ENCODE measurements at places on chromosomes 11 and 22.

GRCh38 chr11:60059521-60060240 is 3.2 kb downstream of the MS4A3 start:
- no peak for DNase-seq

- DNase-seq, result no peak
These were observed 115.9 kb upstream of the CRYBB3 start for GRCh38 chr22:25083807-25084200.

DNA sequence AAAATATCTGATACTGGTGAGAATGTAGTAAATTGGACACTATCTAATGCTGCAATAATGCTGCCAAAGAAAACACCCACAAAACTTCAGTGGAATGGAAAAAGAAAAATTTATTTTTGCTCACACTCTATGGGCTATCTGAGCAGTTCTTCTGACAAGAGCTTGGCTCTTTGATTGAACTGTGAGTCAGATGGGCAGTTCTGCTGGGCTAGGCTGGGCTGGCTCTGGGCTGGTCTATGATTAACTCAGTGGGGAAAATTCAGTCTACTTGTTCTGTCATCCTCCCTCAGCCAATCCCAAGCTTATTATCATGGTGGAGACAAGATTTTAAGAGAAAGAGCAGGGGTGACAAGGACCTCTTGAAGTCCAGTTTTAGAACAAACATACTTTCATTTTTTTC is 1404.8 kb downstream of the LRRC4C start:
- no peak for DNase-seq

GRCh38 chr11:102791271-102792036 is 6.5 kb downstream of the MMP1 start:
- no peak for DNase-seq

GRCh38 chr11:106821291-106821690 is 197.0 kb downstream of the GUCY1A2 start:
- DNase-seq, result no peak

DNA sequence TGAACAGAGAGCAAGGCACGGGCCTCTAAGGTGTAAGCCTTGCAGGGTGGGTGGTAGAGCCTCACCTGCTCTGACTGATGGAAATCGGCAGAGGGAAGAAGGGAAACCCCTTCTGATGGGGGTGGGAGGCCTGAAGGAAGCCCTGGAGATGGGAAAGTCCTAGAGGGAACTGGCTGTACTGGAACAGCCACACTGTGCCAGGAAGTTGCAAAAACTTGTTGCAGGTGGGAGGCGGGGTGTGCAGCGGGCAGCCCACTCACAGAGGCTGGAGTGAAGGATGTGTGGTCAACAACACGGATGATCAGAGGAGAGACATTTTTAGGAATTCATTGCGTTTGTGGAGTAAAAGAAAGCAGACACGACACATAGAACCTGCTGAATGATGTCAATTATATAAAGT is 91.3 kb downstream of the ZC3H12C start:
- no peak for DNase-seq

DNA sequence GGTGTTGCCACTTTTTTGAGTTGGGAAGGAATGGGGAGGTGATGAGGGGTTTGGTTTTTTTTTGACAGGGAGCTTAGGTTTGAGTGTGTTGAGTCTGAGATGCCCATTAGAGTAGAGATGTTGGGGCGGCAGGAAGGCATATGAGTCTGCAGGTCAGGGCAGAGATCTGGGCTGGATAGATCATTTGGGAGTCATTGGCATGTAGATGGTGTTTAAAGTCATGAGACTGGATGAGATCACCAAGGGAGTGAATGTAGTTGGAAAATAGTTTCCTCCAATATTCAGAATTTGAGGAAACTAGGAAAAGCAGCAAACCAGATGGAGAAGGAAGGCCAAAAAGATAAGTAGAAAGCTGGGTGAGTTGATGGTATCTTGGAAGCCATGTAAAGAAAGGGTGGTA is 2.1 kb upstream of the ANAPC15 start:
- no peak for DNase-seq

DNA sequence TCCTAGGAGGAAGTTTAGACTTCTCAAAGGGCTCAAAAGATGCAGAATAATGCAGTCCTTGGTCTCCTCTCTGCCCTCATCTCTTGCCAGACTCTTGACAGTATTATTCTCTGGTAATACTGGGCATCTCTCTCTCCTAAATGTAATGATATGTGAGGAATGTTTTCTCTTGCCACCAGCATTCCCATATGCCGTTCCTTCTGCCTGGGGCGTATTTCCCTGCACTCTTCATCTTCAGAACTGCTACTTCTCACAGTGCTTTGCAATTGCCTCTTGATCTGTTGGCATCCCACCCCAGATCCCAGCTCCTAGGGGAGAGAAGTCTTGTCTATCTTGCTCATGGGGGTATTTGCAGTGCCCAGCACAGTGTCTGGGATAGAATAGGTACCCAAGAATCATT is 107.4 kb downstream of the RASSF10 start:
- DNase-seq, result no peak

GRCh38 chr22:46289244-46289891 is 7.3 kb upstream of the GTSE1 start:
- DNase-seq, result no peak

DNA sequence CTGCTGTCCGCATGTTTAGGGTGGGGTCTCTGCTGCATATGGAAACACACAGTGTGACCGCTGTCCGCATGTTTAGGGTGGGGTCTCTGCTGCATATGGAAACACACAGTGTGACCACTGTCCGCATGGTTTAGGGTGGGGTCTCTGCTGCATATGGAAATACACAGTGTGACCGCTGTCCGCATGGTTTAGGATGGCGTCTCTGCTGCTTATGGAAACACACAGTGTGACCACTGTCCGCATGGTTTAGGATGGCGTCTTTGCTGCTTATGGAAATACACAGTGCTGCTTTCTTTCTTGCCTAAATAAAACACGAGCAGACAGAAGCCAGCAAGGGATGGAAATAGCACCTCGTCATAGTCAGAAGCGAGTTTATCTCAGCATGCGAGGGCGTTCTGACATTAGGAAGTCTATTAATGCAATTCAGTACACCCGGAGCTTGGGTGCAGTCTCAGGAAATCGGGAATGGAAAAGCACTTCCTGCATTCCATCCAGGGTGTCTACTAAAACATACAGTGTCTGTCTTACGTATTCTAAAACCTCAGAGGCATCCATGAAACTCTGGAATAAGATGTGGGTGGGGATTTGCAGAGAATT is 32.6 kb upstream of the TOLLIP start:
- no peak for DNase-seq

DNA sequence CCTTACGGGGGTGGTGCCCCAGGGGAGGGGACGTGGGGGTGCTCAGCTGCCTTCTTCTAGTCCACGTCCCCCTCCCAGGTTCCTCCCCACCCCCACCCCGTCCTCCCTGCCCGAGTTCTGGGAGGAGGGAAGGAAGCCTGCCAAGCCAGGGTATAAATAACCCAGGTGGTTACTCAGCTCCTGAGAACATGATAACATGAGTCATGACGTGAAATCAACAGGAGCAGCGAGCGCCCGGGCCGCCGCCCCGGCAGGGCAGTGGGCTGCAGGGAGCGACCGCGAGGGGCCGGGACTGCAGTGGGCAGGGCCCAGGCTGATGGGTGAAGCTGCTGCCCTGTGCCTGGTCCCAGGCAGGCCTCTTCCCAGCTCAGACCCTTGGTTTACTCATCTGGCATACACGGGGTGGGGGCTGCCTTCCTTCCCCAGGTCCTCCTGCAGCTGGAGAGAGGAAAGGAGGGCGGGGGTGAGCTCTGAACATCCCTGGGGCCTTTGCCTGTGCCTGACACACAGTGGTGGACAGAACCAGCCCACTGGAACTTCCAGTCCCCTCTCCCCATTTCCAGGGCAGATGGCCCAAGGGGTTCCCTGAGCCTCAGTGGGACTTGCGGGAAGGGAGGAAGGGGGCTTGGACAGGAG is 8.8 kb upstream of the PDGFB start:
- DNase-seq, result no peak

Measured in NCI-H774 (cell line).